ENCODE measurements at places on chromosomes 2 and 18.

DNA sequence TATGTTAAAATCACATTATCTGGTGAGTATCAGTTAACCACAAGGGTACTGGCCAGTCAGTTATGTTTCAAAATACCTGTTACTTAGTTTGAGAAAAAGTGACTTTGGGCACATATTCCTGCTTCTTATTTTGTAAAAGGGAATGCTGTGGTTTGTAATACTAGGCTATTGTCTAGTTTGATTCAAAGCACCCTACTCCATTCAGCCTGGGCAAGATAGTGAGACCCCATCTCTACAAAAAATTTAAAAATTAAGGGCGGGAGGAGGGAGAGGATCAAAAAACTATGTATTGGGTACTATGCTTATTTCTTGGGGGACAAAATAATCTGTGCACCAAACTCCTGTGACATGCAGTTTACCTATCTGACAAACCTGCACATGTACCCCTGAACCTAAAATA is 18.9 kb downstream of the MBD5 start:
- DNase-seq = no peak

DNA sequence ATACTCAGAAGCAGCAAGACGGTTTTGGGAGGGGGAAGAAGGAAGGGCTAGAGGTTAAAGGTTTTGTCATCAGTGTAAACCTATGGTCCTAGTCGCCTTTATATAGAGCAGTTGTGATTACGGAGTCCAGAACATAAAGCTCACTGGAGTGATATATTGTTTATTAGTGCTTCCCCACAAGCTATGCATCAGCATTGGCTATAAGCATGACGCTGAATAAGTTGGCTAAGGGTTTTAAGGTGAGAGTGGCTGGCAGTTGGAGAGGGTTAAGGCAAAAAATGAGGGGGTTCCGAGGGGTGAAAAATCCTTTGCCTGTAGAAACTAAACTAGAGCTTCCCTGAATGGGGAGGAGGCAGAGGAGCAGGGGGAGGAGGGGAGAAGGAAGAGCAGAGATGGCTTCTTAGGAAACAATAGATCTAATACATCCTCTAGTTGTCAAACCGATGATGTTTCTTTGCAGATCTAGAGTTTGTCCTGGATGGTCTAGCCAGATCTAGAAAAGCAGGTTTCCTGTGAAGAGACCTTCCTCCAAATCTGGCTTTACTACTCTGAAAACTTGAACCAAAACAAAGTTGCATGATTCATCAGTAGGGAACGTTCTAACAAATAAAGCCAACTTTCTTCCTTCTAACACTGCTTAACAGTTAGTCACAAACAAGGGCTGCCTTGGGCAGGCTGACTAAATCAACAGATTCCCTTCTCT is 2.5 kb downstream of the KLF7 start:
- no peak for DNase-seq

DNA sequence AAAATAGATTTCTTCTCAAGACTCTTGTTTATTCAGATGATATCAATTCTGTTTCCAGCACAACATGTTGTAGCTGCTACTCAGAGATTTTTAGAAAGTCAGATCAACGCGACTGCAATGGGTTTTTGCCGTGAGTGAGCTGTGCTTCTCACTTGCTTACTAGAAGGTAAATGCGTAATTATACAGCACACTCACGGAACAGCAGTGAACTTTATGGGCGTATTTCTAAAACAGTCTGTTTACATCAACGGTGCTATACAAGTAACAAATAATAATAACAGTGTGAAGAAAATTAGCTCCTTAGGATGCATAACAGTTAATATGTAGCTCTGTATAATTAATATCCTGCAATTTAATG is 533.6 kb downstream of the RNF144A start:
- no peak for DNase-seq

DNA sequence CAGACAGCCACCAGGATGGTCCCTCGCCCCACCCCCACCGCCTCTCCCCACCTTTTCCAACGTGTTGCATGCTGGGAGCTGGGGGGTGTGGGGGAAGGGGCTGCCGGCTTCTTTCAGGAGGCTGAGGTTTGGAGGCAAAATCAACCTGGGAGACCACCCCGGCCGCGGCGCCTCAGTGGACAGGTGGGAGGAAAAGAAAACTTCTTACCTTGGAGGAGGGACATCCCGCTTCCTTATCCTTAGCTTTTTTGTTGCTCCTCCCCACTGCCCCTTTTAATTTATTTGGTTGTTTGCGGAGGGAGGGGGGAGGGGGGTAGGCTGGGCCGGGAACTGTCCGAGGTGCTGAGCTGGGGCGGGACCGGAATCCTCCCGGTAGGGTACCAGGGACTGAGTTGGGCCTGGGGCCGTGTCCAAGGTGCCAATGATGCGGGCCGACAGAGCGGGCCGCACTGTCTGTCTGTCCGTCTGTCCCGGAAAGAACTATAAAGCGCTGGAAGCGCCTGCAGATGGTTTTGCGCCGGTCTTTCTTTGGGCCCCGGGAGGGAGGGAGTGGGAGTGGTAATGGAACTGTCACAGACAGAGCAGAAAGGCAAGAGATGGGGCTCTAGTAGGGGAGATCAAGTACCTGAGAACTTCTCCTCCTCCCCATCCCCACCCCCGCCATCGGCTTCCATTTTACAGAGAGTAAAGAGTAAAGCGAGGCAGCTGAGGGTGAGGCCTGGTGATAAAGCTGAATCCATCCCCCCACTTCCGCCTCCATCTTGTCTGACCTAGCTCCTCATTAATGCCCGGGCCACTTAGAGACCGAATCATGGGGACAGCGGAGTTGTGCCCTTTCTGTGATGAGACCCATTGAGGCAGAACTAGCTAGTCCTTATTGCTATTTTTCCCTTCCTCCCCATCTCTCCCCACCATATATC is 2.4 kb downstream of the CDK5R2 start:
- no peak for DNase-seq

GRCh38 chr2:200765139-200765951 is 46.4 kb upstream of the BZW1 start:
- no peak for DNase-seq

- no peak for DNase-seq
Measured at GRCh38 chr18:24818441-24818840, 358.0 kb downstream of the HRH4 start.

- DNase-seq = no peak
Measured at GRCh38 chr2:168456521-168457189, 583 bp downstream of the CERS6 start.

GRCh38 chr2:106562268-106563186 is 75.4 kb downstream of the CD8B2 start:
- DNase-seq = no peak

DNA sequence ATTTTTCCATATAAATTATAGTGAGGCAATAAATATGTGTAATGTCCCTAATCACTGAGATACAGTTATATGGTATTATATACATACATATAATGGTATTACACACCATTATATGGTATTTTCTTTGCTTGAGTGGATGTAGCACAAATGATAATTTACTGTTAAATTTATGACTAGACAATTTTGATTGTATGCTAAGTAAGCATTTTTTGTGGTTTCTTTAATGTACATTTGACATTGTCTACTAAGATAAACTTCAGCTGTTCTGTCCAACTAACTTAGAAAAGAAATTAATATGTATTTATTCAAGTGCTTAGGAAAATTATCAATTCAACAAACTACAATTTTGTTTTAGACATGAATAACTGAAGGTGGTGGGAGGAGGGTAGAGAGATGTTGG is 122.6 kb downstream of the SCN3A start:
- DNase-seq = no peak
